Thoracic aorta endothelial cell (primary cell): ENCODE measurements at places on chromosomes 6 and 20. TPM values are rescaled to one million over a fixed set of nuclear protein-coding genes. Genes with fewer than 3 reads are reported as not detected.

TMEM74B gene
- total RNA-seq: 0.13 and 0.79 TPM in 2 replicates

IRF4 gene
- total RNA-seq: under 0.01 TPM in 1 of 2 replicates, not detected in the other

PDYN gene
- total RNA-seq: not detected in 2 replicates

SNAI1 gene
- total RNA-seq: 3.5 and 3.7 TPM in 2 replicates

IPCEF1 gene
- 0.29 TPM in 1 of 2 replicates, not detected in the other for total RNA-seq

MYBL2 gene
- total RNA-seq: 51.2 and 67.0 TPM in 2 replicates

ECT2L gene
- not detected in 2 replicates for total RNA-seq

DLL1 gene
- 1.2 TPM in 2 replicates for total RNA-seq

DPM1 gene
- 91.2 and 102 TPM in 2 replicates for total RNA-seq

SPAG4 gene
- 6.5 and 7.8 TPM in 2 replicates for total RNA-seq

CCN6 gene
- total RNA-seq: not detected in 2 replicates

ULBP1 gene
- 0.43 and 1.1 TPM in 2 replicates for total RNA-seq

NKAIN2 gene
- total RNA-seq: not detected in 2 replicates

FAM110A gene
- 4.4 and 4.5 TPM in 2 replicates for total RNA-seq

HUS1B gene
- total RNA-seq: 1.7 and 3.2 TPM in 2 replicates

NRSN1 gene
- not detected in 2 replicates for total RNA-seq

ULBP3 gene
- total RNA-seq: 19.4 and 24.5 TPM in 2 replicates

MDFI gene
- total RNA-seq: 24.6 and 38.1 TPM in 2 replicates

PRR18 gene
- total RNA-seq: not detected in 2 replicates

KIAA1755 gene
- 0.14 and 0.27 TPM in 2 replicates for total RNA-seq

ANGPT4 gene
- total RNA-seq: not detected in 2 replicates

TMEM239 gene
- not detected in 2 replicates for total RNA-seq

HLA-DRA gene
- not detected in 2 replicates for total RNA-seq

PHACTR1 gene
- total RNA-seq: 18.9 and 27.7 TPM in 2 replicates

UQCC2 gene
- 10.5 and 16.2 TPM in 2 replicates for total RNA-seq
